ENCODE measurements at places on chromosomes 5 and 9.
A peak's percentile ranks its signal among the peaks of the same experiment; 100 is the strongest.

- no peak for DNase-seq
Measured at GRCh38 chr5:117220730-117221129, 646.1 kb upstream of the SEMA6A start.

GRCh38 chr5:80141147-80141671, 106.1 kb downstream of the THBS4 start:
- no peak for DNase-seq

DNA sequence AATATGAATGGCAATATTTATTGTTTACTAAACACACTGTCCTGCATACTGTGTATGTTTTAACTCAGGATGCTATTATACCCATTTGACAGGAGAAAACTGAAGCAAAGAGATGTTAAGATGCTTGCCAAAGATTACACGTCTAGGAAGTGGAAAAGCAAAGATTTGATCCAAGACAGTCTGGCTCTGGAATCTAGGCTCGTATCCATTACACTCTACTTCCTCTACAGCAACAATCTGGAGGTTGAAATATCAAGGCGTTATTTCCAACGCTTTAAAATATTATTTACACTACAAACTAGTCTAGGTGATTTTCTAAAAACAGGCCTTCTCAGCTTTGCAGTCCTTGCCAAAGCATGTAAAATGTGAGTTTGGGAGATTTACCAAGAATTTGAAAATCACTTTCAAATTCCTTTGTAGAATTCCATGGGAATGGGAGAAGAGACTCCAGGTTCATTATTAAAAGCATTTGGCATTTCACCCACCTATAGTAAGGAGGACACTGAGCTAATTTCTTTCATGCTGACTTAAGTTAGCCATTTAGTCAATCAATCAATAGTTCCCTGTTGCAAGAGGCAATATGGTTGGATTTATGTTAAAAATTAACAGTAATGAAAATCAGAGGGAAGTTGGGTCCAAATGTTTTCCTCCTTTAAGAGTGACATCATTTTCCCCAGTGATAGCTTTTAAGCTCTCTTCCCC, 356.3 kb upstream of the SMARCA2 start:
- DNase-seq = no peak

GRCh38 chr5:36585701-36586100, 20.7 kb upstream of the SLC1A3 start:
- DNase-seq = no peak

DNA sequence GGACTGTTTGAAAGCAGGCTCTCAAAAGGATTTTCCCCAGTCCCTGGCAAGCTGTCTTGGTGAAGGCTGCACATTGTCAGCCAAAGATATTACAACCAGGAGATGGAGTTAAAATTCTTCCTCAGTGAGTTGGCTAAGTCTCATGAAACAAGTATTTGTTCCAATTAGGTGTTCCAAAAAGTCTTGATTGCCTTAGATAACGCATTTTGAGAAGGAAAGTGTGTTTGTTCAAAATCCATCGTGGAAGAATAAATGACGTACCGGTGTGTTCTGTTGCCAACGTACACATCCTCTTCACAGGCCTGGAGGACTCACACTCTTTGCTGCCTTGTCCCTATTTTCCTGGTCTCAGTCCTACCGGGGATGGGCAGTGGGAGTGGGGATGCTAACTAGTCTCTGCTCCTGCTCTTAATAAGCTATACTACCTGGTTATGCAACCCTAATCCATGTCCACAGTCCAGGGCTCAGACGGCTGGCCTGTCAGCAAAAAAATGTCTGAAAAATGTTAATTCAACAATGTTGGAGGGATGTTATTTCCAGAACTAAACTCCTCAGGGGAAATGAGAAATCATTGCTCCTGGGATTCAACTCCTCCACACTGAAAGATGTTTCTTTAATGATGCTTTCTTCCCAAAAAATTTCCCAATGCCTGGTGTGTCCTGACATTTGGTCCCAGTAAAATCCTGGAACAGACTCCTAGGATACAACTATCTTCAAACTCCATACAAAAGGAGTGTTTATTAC, 175.3 kb upstream of the KLF9 start:
- DNase-seq = no peak

- DNase-seq = no peak
Measured at GRCh38 chr5:139744471-139745131, 51.0 kb upstream of the PSD2 start.

DNA sequence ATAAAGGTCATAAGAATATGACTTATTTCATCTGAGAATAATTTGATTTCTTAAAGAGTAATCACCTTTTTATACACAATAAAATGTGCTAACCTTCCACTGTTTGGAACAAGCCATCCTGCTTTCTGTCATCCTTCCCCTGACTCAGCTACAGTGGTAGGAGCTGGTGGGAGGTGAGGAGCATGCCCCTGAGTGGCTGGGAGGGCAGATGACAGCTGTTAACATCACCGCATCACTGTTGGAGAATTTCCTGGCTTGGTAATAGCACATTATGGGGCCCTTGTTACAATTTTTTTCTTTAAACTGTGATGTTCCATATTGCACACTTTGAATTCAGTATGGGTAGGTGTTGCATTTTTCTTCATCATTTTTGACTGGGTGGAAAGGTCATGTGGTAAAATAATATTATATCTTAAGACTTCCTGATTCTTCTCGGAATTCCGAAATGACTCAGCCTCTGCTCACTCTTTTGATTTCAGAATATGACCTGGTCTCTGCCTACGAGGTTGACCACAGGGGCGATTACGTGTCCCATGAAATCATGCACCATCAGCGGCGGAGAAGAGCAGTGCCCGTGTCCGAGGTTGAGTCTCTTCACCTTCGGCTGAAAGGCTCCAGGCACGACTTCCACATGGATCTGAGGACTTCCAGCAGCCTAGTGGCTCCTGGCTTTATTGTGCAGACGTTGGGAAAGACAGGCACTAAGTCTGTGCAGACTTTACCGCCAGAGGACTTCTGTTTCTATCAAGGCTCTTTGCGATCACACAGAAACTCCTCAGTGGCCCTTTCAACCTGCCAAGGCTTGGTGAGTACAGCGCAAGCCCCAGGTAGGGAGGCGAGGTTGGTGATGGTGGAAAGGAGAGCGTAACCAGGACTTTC, 5.8 kb downstream of the ADAMTS16 start:
- DNase-seq = no peak

GRCh38 chr5:96614110-96614691, 48.0 kb upstream of the CAST start:
- DNase-seq = peak; percentile 3

DNA sequence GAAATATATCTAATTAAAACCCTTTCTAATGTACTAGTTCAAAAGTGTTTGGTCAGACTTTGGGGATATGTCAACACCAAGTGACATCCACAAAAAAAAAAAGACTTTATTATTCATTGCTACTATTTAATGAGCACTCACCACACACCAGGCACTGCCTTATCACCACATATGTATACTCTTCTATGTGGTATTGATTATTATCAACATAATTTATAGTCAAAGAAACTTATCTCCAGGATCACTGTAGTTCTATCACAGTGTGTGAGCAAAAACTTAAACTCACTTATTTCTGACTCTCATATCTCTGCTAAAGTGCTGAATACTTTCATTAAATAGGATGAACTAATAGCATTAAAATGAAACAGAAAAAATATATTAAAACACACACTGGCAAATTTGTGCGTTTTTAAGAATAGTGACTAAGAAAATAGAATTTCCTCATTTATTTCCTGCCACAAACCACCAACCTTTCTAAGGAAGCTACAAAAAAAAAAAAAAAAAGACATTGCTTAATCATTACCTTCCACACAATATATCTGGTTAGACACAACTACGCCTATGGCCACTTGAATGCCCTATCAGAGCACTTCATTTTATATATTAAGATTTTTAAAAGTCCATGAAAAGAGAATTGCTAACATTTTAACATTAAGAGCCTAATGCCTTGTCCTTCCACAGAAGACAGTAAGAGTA, 12.8 kb downstream of the SLCO4C1 start:
- DNase-seq = no peak

DNA sequence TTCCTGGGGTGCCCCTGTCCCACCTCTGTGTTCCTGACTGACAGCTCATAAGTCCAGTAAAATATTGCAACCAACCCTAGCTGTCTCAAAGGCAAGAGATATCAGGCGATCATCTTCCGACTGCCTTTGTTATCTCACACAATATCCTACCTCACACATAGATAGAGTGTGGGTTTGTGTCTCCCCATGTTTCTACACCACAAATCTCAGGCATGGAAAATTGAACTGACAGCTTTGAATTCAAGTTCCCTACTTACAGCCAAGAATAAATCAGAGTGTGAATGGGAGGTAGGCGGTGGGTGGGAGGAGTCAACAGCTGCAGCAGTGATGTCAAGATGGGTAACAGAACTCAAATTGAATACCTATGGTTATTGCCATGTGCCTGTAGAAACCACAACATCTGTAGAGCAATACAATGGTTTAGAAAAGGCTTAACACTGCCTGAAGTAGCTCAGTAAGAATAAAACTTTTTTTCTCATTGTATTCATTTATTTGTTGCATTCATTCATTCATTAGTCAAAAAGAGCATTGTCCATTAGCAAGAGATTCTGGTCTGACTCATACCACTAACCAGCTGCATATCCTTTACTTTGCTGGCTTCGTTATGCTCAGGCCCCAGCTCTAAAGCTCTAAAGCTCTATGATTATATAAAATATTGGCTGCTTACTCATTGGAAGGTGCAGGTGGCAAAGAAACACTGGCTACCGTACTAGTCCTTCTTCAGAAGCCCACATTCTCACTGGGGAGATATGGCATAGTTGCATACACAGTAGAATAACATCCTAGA, 108.2 kb upstream of the DMAC1 start:
- DNase-seq = no peak

GRCh38 chr5:113296676-113297075, 138.1 kb downstream of the TSSK1B start:
- no peak for DNase-seq

DNA sequence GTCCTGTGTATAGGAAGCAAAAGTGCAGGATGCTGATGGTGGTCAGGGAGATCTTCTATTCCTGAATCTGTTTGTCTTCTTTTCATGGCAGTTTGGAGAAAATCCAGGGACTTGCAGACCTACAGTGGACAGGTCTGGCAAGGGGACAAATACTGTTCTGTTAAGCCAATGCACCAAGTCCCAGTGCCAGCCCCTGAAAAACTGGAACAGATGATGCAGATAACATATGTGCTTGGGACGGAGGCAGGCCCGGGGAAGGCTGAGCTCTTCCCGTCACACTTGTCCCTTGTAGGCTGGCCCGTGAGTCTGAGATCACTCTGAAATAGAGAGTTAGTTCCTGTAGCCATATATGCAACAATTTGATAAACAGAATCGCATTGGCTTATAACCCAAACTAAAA, 265.7 kb downstream of the MTRR start:
- no peak for DNase-seq

- no peak for DNase-seq
Measured at GRCh38 chr9:95852059-95853032, 23.1 kb upstream of the ERCC6L2 start.

- DNase-seq = no peak
Measured at GRCh38 chr5:31477516-31477915, 54.4 kb downstream of the DROSHA start.

- no peak for DNase-seq
Measured at GRCh38 chr5:23446424-23446823, 61.0 kb upstream of the PRDM9 start.

- no peak for DNase-seq
Measured at GRCh38 chr5:35087991-35088390, 40.2 kb upstream of the AGXT2 start.
